ENCODE measurements at places on chromosomes 5 and 9.

GRCh38 chr5:149794041-149794440 lies 63.9 kb downstream of the PPARGC1B start:
- DNase-seq = no peak

DNA sequence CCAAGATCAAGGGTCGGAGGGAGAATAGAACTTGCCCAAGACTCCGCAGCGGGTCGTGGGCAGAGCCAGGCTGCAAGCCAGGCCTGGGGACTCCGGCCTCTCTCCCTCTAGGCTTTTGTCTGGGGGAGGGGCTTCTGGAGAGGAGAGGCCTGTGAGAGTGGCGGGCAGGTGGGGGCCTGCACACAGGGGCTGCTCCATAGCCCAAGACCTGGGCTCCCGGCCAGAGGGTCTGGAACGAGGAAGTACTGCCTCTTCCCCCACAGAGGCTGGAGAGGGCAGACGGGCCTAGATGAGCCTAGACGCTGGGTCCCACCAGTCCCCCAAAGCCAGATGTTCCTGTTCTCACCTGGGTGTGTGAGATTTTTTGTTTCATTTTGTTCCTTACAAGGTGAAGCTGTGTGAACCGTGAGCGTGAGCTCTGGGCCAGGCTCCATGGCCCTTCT lies 5.2 kb upstream of the ST6GALNAC6 start:
- DNase-seq = no peak

- no peak for DNase-seq
Observed at GRCh38 chr5:55603922-55604321, 69.2 kb upstream of the PLPP1 start.

- DNase-seq = no peak
Observed at GRCh38 chr5:95667061-95667618, 15.7 kb downstream of the SPATA9 start.

DNA sequence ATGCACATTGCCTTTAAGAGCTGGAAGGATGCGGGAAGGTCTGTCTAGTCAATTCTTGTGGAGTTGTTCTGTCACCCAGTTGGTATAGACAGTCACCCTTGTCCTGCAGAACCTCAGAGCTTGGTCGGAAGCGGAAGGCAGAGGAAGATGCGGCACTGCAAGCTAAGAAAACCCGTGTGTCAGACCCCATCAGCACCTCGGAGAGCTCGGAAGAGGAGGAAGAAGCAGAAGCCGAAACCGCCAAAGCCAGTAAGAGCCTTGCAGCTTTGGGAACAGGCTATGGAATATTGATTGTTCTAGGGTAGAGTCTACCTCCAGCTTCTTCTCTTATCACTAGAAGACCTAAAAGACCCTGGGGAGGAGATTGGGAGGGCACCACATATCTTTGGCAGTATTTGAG lies 6.5 kb downstream of the TCOF1 start:
- DNase-seq = no peak

GRCh38 chr5:132771503-132771998 lies 5.5 kb downstream of the SEPTIN8 start:
- peak; percentile 68 for DNase-seq

DNA sequence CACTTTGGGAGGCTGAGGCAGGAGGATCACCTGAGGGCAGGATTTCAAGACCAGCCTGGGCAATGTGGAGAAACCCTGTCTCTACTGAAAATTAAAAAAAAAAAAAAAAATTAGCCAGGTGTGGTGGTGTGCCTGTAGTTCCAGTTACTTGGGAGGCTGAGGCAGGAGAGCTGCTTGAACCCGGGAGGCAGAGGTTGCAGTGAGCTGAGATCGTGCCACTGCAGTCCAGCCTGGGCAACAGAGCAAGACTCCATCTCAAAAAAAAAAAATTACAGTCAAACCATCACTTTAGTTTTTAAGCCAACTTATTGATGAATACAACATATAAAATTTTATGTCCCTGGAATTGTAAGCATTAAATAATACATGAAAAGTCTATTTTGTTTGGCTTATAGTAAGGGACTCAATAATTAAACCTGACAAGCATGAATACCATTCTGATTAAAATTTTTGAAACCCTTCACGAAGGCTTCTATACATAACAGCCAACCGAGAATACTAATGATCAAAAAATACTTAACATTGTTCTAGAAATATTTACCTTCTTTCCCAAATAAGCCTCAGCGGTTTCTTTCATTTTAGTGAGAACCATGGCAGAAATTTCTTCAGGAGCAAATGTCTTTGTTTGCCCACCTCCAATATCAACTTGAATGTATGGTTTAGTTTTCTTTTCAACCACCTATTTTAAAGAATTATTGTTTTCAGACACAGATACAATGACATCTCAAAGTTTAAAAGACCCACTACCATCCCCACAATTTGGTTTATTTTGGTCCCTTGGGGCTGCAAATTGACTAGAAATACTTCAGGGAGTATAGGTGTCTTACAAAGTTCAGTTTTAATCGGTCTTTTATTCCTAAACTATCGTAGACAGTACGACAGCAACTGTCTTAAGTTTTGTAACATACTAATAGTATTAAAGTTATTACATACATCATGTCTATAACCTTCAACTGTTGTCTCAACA lies 1.2 kb downstream of the HSPA5 start:
- no peak for DNase-seq

- no peak for DNase-seq
Observed at GRCh38 chr9:27675354-27675753, 102.1 kb upstream of the C9orf72 start.

DNA sequence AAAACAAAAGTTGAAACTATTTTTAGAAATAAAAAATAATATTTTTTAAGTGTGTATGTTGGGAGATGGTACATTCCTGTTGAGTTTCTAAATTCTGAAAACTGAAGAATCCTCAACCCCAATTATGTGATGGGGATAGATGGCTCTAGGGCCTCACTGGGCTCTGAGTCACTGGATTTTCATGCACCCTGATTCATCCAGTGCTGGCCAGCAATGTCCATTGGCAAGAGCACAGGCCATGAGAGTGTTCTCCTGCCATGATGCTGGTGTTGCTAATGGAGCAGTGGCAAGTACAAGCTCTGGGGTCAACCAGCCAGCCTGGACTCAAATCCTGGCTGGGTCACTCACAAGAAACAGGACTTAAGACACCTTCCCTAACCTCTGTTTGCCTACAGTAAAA lies 23.3 kb downstream of the SMIM23 start:
- peak; percentile 6 for DNase-seq

DNA sequence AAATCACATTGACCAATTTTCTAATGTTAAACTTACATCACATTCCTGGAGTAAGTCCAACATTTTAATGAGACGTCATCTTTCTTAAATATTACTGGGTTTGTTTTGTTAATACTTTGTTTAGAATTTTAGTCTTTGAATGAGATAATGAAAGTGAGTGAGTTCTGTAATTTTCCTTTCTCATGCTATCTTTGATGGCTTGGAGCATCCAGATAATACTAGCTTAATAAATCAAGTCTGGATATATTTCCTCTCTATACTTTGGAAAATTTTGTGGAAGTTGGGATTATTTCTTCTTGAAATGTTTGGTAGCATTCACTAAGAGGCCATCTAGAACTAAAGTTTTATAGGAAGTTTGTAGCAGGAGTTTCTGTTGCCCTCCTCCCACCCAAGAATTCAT lies 90.8 kb upstream of the IL7R start:
- DNase-seq = peak; percentile 25

DNA sequence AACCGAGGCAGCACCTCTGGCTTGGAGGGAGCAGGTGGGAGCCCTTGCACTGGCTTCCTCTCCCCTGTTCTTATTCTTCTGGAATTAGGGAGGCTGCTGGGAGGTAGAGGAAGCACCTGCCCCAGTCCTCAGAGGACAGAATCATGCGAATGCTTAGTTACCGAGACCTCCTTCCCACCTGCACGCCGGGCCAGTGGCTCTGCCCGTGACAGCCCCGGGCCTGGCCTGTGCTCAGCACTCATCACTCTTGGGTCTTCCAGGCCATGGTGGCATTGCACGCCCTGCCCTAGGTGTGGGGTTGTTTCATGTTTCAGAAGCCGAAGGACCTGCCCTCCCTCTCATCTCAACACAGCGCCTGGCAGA lies 45.3 kb upstream of the NKD2 start:
- DNase-seq = no peak

DNA sequence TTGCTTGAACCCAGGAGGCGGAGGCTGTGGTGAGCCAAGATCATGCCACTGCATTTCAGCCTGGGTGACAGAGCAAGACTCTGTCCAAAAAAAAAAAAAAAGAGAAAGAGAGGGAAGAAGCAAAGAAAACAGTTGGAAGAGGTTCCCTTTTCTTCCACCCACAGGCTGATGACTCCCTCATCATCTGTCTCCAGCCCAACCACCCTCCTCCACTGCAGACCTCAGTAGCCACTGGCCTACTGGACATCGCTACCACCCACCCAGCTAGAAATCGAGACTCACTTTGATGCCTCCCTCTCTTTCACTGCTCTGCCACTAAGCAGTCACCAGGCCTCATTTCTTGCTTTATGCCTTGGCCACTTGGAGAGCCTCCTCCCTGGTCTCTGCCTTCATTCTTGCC lies 71.2 kb downstream of the NIPSNAP3B start:
- DNase-seq = no peak

- no peak for DNase-seq
Observed at GRCh38 chr9:137076636-137077009, 694 bp upstream of the UAP1L1 start.

DNA sequence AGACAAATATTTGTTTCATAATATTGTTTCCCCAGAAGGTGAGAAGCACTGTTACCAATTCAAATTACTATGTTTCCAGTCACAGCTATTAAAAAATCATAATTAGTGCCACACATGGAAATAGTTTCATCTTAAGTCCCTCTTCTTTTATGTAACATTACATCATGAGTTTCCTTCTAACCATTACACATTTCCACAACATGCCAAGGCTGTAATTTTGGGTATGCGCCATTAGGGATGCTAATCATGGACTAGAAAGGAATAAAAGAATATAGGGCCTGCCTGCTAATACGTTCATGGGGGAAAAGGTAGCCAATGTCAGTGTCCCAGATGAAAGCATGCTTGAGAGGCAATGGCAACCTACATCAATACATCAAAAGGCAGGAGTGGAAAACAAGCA lies 142.5 kb upstream of the LPAR1 start:
- no peak for DNase-seq

DNA sequence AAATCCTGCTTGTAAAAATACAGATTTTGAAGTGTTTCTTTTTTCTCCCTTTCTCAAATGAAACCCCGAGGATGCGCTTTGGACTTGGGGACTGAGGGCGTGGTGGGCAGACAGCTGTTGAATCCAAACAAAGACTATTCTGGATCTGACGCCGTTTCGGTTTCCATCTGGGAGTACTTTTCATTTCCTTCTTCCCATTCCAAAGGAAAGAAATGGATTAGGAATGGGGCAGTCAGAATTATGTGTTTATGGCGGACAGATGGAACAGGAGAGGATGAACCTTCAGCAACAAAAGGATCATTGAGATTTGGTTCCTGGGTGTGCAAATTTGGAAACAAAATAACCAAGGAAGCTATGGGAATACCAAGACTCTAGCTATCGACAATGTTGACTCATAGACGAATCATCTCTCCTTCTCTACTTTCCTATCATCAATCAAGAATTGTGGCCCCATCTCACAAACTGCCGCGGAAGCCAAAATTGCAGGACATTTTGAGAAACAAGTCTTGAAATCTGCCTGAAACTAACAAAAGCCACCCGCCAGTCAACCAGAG lies 300.6 kb downstream of the PARP8 start:
- DNase-seq = no peak

DNA sequence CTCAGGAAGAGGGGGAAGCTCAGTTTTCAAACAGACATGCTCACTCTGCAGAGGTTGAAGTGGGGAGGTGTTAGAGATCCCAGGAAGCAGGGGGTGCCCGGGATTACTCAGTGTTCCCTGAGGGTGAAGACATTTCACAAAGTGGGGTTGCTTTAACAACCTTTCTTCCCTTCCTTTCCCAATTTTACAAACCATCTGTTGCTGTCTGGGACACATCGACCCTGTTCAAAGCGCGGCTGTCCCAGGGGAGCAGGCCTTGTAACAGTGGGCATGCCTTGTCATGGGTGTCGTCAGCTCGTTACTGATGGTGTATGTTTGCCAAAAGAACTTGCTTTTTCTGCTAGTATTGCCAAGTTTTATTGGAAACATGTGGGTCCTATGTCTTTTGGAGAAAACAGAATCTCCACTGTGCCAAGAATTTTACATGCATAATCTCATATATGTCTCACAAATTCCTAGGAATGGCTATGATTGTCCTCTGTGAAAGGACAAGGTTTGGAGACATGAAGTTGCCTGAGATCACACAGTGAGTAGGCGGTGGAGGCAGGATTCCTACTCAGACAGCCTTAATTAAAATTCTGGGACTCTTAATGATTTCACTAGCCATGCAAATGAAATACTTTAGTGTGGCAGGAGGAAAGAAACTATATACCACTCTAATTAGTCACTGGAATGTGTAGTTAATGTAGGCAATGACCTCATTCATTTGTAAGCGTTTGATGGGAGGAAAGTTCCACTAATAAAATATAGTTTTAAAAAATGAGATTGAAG lies 198.9 kb downstream of the NXNL2 start:
- peak; percentile 62 for DNase-seq

DNA sequence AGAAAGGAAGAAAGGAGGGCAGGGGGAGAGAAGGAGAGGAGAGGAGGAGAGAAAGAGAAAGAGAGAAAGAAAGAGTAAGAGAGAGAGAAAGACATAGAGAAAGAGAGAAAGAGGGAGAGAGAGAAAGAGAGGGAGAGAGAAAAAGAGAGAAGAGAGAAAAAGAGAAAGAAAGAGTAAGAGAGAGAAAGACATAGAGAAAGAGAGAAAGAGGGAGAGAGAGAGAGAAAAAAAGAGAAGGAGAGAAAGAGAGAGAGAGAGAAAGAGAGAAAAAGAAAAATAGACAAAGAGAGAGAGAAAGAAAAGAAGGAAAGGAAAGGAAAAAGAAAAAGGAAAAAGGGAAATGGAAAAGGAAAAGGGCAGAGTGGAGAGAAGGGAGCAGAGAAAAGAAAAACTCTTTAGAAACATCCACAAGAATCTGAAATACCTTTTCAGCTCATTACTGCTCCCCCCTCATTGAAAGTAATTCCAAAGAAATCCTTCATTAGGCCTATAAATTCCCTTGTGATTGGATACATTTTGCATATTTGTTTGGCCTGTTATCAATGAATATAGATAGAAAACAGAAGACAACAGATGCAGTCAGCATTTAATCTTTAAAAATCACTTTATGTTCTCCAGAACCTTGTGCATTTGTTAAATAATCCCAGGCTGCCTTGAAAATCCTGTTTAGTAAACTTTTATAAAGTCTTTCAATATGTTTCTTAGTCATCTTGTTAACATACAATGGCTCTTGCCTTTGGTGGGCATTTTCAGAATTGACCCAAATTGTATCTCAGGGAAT lies 411.5 kb downstream of the NFIB start:
- no peak for DNase-seq

GRCh38 chr9:115883467-115884329 lies 269.9 kb upstream of the PAPPA start:
- peak; percentile 81 for DNase-seq

GRCh38 chr5:38466424-38467189 lies 89.8 kb downstream of the LIFR start:
- DNase-seq = peak; percentile 99

GRCh38 chr5:24904981-24905517 lies 260.3 kb upstream of the CDH10 start:
- no peak for DNase-seq

- peak; percentile 32 for DNase-seq
Observed at GRCh38 chr9:76761448-76761847, 2.8 kb upstream of the PCA3 start.
